IMR-90 (cell line): ENCODE measurements at places on chromosomes 16 and 17. TPM values are rescaled to one million over a fixed set of nuclear protein-coding genes. Genes with fewer than 3 reads are reported as not detected.

- DNase-seq = no peak
These were observed 82.3 kb downstream of the TBC1D16 start for GRCh38 chr17:79953335-79953734.

The STAC2 gene
- not detected in 2 replicates for total RNA-seq

GRCh38 chr16:14164916-14165662 lies 94.0 kb downstream of the MRTFB start:
- no peak for DNase-seq

DNA sequence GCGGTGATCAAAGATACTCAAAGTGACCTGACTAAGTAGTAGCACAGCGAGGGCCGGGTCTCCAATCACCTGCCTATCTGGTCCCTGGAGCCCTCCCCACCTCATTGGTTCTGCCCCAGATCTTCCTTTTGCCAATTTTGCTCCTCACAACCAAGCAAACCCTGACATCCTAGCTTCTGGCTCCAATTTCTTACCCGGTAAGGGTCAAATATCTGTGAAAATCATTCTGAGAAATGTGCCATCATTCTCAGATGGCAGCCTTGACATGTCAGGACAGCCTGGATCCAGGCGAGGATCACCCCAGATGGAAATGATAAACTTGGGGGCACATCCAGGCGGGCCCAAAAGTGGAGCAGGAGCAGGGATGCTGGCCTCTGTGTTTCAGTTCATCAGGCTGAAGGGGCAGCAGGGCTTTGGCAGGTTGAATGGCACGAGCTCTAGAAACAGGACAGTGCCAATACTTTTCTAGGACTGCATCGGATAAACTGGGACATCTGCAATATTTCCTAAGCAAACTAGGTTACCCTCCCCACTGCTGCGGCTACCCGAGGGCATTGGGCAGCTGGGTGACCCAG lies 83.9 kb downstream of the SHISA6 start:
- DNase-seq = no peak

GRCh38 chr17:40338941-40339649 lies 25.4 kb downstream of the GJD3 start:
- no peak for DNase-seq

DNA sequence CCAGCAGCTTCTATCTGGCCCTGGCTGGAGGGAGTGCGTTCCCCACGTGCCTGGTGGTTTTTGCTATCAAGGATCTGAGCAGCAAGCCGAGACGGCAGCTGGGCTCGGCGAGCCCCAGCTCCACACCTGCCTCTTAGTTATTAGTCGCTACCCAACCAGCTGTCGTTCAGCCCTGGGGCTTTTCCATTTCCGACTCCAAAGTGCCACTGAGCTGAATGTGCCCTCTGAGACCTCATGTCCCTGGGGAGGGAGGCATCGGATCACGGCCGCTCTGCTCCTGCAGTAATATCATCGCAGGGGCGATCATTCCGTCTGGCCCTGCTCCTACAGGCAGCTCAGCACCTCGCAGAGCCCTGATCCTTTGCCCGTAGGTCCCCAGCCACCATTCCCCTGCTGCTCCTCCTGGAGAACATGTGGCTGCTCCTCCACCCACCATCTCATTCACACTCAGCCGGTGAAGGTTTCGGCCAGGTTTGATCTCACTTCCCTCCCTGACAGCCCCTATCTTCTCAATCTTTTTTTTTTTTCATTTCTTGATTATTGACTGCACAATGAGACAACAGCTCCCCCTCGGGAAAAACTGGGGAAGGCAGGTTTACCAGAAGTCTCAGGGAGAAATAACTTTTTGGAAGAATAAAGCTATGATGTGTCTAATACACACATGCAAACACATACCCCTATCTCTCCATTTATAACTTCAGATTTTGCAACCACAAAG lies 86.7 kb downstream of the ZFHX3 start:
- peak; percentile 30 for DNase-seq

- no peak for DNase-seq
These were observed 53.1 kb upstream of the CHMP6 start for GRCh38 chr17:80938556-80938955.

The TBC1D3 gene
- not detected in 2 replicates for total RNA-seq

The KCNH4 gene
- not detected in 2 replicates for total RNA-seq

The KRT25 gene
- not detected in 2 replicates for total RNA-seq

The ALDH3A1 gene
- total RNA-seq = not detected in 2 replicates

The KLHL10 gene
- total RNA-seq = under 0.01 and 0.18 TPM in 2 replicates

DNA sequence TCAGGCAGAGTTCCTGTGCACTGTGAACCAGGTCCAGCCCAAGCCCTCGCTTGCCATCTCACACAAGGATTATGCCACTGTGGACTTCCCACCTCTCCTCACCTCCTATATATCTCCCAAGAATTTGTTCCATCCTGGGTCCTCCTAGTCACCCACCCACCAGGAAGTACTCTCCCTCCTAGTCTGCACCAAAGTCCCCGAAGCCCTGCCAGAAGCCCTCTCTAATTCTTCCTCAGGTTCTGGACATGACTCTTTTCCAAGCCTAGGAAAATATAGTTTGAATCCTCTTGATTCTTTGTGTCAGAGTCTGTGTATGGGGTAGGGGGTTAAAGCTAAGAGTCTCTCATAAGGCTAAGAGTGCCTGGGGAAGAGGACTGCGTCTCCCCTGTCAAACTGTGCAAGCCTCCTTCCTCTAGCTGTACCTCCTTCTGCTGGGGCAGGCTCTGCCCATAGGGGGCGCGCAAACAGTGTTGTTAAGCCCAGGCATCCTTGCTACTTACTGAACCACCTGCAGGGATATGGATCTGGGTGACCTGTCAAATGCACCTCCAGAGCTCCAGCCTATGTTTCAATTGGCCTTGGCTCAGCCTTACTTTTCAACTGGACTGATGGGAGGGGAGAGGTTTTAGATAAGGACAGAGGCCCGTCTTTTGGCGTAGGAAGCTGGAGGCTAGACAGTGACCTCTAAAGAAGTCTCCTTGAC lies 16.6 kb upstream of the DLX4 start:
- peak; percentile 40 for DNase-seq

The ARHGAP44 gene
- total RNA-seq = 0.54 and 1.1 TPM in 2 replicates

DNA sequence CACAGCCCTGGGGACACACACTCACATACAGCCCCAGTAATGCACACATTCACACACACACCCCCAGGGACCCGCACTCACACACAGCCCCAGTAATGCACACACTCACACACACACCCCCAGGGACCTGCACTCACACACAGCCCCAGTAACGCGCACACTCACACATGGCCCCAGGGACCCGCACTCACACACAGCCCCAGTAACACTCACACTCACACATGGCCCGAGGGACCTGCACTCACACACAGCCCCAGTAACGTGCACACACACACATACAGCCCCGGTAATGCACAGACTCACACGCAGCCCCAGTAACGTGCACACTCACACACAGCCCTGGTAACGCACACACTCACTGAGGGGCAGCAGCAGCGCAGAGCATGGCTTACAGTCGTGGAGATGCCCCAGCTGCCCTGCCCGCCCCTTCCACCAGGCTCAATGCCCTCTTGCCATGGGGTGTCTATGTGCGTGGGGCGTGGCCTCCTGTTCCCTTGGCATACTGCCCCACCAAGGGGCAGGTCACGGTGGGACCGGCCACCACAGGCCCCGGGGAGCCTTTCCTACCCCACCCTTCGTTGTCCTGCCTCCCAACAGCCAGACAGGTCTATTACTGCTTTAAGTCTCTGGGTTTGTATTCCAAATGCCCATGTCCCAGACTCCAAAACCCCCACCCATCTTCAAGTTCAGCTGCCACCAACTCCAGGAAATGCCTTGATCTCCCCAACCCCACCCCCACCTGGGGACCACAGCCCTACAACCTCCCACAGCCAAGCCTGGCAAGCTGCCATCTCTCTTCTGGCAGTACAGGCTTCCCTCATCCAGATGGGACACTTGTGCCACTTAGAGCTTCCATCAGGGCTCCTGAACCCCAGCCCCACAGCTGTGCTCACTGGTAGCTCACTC lies 2.7 kb downstream of the CCDC102A start:
- DNase-seq = no peak

- DNase-seq = no peak
These were observed 13.9 kb upstream of the OR1F1 start for GRCh38 chr16:3173892-3174617.

GRCh38 chr17:81859906-81860755 lies at the start of gene P4HB:
TSS of gene P4HB (minus strand) at chr17:81860535. CDS start at chr17:81860471, 64 bp downstream.
- DNase-seq = no peak

GRCh38 chr16:88785106-88785924 lies at the start of gene PIEZO1:
TSS of gene PIEZO1 (minus strand) at chr16:88785220. CDS start at chr16:88784964, 256 bp downstream.
- peak; percentile 52 for DNase-seq

DNA sequence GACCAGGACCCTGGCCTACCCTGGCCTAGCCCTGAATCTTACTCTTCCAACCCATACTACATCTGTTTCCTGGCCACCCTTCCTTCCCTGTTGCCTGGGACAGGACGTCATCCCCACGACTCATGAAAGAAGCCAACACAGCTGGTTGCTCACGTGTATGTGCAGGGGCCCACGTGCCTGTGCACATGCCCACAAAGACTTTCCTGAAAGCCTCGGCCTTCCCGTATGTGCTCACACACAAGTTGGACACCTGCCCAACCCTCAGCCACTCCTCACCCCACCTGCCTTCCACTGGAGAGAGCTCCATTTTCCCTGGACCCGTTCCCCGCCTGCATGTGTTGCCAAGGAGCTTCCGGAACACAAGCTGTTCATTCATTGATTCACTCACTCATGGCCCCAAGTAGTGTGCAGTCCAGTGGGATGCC lies 7.0 kb downstream of the PLXDC1 start:
- DNase-seq = peak; percentile 94

DNA sequence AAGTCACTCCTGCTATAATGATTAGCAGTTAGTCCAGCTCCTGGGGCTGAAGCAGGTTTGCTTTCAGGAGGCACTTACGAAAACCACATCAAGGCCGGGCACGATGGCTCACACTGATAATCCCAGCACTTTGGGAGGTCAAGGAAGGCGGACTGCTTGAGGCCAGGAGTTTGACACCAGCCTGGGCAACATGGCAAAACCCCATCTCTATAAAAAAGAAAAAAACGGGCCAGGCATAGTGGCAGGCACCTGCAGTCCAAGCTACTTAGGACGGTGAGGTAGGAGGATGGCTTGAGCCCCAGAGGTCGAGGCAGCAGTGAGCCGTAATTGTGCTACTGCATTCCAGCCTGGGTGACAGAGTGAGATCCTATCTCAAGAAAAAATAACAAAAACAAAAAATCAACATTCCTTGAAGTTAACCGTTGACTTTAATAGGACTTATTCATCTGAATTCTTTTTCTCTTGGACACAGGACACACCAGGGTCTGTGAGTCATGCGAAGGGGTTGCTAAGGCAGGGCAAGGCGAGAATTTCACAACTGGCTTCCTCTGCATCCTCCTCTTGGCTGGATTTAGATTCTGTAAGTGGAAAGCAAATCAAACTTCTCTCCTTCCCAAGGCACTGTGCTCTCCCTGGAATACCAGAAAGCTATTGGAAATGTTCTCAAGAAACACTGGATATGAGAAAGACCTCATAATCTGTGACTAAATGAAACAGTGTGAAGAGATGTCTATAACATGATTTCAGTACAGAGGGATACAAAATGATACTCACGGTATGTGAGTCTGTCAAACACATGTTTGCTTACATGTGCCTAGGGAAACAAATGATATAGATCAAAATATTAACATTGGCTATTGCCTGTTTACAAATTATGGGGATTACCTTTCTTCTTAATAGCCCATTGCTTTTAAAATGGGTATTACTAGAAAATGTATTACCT lies 99.5 kb downstream of the SYCE1L start:
- peak; percentile 88 for DNase-seq

DNA sequence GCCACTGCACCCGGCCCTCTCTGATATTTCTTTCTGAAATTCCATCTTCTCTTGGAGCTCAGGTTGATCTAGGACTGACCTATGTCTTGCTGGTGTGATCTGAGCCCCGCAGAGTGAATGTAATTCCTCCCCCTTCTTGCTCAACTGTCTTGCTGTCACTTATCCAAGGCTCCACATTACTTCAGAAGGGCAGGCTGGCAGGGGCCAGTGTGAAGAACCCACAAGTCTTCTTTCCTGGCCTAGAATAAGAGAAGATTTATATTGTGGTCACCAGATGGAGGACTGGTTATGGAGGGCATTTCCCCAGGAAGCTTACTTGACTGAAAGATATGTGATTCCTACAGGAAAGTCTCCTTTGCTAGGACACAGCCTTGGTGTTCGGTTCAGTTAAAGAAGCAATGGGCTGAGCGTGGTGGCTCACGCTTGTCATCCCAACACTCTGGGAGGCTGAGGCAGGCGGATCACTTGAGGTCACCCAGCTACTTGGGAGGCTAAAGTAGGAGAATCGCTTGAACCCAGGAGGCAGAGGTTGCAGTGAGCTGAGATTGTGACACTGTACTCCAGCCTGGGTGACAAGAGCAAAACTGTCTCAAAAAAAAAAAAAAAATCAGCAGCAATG lies 13.4 kb downstream of the ITGAL start:
- DNase-seq = peak; percentile 41

The CLEC3A gene
- total RNA-seq = not detected in 2 replicates

DNA sequence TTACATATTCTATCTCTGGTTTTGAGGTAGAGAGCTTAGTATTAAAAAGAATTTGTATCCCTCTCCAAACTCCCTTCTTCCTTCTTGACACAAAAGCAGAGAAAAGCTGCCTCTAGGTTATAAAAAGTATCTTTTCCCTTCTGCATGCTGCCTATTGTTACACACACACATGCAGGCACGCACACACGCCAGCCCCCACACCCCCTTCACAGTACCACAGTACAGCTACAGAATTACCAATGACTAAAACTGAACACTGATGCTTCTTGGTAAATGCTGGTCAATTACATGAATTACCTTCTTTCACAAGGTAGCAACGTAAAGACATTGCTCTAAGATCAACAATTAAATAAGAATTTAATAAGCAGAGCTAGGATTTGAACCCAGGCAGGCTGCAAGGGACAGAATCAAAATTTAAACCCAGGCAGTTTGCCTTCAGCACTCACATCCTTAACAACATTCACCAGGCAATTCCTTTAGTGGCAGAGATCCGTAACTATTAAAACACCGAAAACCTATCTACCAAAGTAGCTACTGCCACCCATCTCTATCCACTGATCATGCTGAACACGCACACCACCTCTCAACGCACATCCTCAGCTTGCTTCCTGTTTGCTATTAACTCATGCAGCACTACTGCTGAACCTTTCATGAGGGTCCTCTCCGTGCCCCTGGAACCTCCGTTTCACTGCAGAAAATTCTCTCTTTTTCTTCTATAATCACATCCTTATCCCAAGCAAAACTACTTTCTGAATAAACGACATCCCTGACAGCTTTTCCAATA lies 37.8 kb downstream of the YWHAE start:
- DNase-seq = no peak

DNA sequence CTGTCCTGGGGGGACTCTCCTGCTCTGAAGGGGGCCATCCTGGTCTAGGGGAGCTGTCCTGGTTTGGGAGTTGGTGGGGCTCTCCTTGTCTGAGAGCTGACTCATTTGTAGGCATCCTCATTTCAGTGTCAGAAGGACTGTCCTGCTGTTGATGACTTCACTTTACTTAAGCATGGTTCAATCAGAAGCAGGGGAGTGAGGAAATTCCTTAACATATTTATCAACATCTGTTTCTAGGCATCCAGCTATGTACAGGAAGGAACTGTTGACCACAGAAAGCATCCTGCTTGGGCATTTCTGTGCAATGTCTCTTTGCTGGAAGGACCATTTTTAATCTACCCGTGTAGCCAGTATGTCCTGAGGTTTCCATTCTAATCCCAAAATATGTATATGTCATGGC lies 502.7 kb upstream of the HSBP1 start:
- peak; percentile 86 for DNase-seq

The CLEC18A gene
- under 0.01 TPM in 1 of 2 replicates, not detected in the other for total RNA-seq
